ENCODE measurements at places on chromosomes 5 and 9.
A peak's percentile ranks its signal among the peaks of the same experiment; 100 is the strongest.

DNA sequence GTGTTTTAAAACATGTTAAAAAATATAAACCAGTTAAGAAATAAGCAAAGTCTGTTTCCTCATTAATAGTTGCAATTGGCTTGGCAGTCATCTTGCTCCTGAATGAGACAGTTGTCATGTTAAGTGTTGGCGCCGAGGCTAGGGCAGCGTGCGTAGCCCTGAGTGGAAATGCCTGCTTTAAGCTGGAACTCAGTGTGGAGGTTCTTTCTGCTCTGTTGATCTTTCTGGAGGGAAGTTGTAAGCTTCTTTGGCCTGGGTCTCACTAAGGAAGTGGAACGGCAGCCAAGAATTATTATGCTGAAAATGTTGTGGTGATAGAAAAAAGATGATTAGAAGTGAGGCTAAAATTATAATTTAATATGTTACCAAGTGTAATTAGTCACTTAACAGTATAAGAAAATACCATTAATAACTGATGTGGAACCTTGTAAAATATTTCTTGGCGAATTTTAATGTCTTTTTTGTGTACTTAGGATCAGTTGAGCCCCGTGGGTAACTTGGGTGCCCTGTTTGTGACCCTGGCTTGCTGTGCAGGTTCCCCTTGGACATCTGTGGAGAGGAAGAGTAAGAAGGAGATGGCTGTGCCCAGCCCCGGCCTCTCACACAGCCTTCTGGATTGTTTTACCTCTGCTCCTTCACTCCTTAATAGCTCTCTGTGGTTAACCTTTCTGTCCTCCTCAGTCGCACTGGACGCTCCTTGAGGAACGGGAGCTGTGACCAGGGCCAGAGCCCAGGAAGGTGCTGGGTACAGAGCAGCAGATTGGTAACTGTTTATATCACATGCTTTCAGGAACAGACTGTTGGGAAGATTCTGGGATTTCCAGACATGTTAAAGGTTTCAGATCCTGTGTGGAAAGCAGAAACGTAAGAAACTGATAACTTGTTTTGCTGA is 31.0 kb downstream of the PCBD2 start:
- DNase-seq, result no peak

DNA sequence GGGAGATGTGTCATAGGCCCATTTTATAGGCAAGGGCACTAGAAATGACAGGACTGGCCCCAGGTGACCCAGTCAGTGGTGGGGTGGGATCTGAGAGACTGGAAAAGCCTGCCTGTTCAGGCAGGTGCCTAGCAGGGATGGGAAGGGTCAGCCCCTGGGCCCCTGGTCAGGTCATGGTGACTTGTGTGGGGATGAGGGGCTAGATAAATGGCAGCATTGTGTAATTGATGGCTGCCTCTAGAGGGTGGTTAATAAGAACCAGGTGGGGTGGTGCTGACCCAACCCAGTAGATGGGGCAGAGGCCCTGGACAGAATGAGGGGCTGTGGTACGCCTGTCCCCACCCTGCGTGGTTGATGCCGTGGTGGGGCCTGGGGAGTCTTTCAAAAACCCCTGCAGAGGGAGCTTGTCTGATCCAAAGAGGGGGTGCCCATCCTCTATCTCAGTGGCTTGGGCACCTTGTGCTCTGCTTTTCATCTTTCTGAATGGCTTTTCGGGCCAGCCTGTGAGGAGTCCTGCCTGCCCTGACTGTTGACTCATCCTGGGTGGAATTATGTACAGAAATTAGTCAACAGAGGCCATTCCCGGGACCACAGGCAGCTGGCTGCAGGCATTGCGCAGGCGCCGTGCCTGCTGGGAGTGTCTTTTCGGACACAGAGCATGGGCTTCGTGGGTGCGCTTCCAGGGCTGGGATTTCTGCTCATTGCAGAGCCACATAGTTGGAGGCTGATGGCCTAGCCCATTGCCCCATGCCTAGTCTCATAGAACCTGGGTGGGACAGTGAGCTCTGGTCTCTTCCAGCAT is 93.6 kb upstream of the PITX1 start:
- no peak for DNase-seq

DNA sequence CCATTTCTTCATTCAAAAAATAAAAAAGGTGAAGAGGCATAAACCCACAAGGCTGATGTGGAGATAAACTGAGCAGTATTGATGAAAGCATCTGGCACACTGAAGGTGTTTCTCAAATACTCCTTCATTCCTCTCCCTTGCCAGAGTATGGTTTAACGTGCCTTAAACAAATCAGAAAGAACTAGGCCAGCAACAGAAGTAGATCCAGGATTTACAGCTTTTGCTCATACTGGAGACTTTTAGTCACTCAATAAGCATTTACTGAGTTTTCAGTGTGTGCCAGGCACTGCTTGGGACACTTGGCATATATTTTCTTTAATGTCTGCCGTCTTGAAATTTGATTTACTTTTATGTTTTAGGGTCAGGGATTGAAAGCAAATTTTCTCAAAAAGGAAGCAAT is 53.0 kb downstream of the BNC2 start:
- no peak for DNase-seq

DNA sequence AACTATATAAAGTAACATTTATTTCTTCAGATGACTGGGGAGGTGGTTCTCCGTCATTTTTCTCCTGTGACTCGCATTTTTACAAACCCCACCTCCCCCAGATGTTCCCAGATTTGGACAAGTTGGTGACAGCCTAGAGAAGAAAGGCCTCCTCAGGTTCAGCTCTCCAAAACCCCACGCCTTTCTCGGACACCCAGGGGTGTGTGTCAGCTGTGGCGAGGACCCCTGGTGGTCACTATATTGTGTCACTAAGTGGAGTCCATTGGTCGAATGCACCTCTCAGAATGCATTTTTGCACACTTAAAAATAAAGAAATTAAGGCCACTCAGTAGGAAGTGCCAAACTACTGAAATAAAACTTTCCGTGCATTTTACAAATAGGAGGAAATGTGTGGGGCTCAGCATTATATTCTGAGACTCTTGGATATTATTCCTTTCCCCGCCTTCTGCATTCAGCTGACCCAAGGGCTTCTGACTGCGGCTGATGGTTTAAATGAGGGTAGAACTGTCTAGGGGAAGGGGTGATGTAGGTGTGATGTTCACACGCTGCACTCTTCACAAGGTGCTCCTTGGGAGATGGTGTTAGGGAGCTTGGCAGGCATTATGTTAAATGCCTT is 47.6 kb downstream of the ACO1 start:
- peak; percentile 2 for DNase-seq

DNA sequence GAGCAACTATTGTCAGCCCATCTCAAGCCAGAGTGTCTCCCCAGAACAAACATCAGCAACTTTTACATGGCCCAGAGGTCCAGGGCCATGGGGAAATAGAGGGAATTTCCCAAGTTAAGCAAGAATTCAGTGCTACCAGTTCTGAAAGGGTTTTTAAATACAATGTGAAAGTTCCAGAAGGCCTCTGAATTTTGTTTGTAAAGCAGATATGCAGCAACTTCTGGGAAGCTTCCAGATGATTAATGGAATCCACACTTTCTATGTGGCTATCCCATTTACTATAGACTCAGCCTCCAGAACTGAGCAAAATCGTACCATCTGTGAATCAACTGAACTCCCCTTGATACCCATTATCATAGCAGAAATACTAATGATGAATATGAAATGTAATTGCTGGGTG is 93.8 kb downstream of the FEM1C start:
- DNase-seq, result no peak

DNA sequence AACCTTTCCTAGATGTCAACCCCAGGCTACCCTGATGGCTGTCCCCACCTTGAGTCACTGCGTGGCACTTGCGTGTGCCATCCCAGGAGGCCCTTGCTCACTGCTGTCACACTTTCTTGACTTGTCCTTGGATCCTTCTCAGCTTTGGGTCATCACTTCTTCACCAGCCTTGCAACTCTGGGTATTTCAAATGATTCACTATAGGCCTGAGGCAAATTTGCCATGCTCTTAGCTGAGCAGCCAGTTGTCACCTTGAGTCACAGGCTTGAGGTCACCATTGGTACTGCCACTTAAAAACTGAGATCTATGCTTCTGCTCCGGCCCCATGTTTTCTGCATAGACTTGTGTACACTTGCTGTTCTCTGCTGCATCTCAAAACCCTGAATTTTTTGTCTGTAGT is 84.7 kb downstream of the BASP1 start:
- no peak for DNase-seq

Data from activated T-cell treated with anti-CD3 and anti-CD28 coated beads for 24 hours (primary cell).